Stimulated activated CD4-positive, alpha-beta T cell treated with anti-CD3 and anti-CD28 coated beads, Interleukin-1b, Interleukin-23, amount 100 ng/mL, for 4 hours (primary cell): ENCODE measurements at places on chromosomes 12 and 14.

GRCh38 chr12:68998041-68998440 is 65.1 kb upstream of the CPM start:
- DNase-seq: no peak

GRCh38 chr12:100574187-100575074 is 947 bp downstream of the GAS2L3 start:
- no peak for DNase-seq

DNA sequence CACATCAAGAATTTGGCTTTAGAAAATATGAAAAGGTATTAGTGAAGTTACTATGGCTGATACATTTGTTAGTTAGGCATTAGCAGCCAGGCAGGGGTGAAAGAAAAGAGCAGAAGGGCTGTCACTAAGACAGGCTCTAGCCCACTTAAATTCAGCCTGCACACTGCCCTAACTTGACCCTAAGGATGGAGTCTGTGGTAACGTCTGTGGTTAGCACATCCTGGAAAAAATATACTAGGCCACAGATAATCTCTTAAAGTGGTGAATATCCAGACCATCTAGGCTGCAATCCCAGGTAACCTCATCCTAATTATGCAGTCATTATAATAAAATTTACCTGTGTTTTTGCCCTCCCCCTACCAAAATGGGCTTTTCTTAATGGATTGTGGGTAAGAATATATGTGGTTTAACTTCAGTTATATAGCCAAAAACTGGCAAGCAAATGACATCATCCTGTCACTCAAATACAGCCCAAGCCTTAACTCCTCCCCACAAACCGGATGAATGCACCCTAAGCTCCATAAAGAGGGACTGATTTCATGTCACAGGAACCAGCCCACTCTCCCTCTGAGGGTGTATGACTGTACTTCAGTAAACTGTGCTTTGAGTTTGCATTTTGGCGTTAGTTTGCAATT is 440.9 kb downstream of the LRFN5 start:
- DNase-seq: no peak

GRCh38 chr12:112979041-112979680 is 842 bp downstream of the OAS2 start:
- DNase-seq: peak; percentile 36

DNA sequence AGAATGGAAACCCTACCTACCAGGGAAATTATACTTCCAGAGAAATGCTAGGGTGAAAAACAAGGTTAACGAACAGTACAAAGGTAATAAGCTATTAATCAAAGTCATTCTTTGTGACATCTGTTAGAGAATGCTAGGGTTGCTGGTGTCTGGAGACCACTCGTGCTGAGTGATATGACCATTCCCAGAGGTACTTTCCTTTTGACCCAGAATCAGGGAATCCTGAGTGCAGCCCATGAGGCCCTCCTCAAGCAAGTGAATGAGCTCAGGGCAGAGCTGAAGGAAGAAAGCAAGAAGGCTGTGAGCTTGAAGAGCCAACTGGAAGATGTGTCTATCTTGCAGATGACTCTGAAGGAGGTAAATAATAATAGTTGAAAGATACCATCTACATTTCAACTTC is 31.7 kb downstream of the RPGRIP1 start:
- DNase-seq: no peak

GRCh38 chr12:131449027-131449426 is 261.9 kb upstream of the SFSWAP start:
- DNase-seq: no peak

DNA sequence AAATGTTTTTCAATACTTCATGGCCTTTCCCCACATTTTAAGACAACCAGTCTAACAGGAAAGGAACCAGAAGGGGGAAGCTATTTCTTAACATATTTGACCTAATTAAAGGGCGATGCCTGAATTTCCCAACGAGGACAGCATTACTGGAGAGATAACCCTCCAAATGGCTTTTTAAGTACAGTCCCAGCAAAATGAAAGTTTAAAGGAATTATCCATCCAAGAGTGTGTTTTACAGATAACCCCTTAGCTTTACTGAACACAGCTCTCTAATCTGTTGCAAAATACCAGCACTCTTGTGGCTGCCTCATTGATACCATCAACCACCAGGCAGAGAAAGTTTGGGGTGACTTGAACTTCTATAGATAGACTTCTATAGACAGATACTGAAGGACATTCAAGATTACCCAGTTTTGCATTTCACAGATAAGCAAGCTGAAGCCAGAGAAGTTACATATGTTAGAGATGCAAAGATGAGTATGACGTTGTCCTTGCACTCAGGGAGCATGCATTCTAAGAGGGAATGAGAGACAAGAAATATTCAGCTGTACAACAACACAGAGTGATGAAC is 41.3 kb upstream of the DUSP6 start:
- DNase-seq: no peak

DNA sequence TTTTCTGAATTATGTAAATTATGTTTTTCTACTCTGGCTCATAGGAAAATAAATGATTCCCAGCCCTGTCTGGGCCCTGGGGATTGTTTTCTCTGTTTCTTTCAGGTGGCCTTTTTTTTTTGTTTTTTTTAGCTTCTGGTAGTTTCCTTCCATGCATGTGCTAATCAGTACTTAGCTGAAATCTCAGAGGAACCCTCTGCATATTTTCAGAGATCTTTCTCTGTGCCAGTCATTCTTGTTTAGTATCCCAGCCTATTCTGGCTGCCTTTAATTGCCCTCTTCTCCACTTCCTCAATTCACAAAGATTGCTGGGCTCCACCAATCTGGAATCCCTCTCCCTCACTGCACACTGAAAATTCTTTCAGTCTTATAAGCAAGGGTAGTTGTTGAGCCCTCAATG is 46.9 kb downstream of the CNOT2 start:
- DNase-seq: no peak

DNA sequence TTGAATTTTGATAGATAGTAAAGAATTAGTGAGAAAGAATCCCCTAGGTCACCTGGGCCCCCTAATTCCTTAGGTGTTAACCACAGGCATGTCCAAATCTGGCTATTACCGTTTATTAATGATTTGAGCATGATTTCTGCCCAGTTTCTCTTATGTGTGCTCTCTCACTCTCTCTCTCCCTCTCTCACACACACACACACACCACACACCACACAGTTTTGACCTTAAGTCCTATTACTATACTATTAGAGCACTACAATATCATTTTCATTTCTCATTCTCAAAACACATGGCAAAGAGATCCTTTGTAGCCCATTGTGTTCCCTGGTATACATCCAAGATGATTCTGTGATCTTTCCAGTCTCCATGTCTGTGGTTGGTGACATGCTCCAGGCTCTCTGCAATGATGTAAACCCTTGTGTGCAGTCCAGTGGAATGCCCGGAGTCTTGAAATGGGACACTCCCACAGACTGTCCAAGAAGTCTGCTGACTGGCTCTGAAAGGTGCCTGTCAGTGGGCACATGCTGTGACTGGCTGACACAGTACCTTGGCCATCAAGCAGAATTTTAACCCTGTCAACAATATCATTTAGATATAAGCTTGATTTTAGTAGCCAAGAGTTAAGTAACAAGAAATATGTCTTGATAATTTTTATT is 96.2 kb downstream of the FIGNL2 start:
- no peak for DNase-seq
